ENCODE measurements at places on chromosomes 1 and 21. TPM values are rescaled to one million over a fixed set of nuclear protein-coding genes. Genes with fewer than 3 reads are reported as not detected.

DNA sequence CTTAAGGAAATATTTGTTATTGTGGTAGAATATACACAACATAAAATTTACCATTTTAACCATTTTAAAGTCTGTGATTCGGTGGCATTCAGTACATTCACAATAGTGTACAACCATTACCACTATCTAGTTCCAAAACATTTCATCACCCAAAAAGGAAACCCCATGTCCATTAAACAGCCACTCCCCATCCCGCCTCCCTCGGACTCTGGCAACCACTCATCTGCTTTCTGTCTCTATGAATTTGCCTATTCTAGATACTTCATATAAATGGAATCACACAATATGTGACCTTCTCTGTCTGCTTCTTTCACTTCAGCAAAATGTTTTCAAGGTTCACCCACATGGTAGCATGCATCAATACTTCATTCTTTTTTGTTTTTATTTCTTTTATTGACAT is 51.3 kb downstream of the PTP4A2 start:
- no peak for DNase-seq

- no peak for DNase-seq
Measured at GRCh38 chr1:60878323-60878722, 204.0 kb upstream of the NFIA start.

DNA sequence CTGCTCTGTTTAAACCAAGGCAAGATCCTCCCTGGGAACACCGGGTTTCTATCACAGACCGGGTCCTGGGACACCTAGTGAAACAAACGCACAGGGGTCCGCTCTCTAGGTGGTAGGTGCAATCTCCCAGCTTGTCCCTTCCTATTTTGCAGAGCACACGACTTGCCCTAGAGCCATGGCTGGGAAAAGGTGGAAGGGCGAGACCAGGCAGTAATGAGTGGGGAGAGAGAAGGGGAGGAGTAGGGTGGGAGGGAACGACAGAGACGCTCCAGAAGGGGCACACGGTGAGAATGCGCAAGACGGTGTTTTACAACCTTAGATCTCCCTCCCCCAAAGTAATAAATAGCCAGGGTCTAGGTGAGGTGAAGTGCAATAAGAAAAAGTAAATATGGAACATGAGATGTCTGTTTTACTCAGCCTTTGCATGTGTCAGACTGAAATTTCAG is 9.3 kb upstream of the ARHGAP29 start:
- DNase-seq: no peak

DNA sequence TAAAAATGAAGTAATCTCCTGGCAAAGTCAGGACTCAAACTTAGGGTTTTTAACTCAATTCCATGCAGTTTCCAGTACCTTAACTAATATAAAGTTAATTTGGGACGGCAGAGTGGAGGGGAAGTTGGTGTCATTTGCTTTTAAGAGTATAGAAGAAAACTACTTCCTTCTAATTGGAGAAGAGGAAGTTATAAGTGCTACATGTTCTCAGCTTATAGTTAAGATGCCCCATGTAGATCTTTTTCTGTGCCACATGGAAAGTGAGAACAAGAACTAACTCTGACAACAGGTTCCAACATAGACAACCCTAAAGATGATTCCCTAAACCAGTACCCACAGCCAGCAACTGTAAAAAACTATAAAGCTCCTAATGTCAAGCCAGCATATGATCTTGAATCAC is 11.5 kb downstream of the RRAGC start:
- no peak for DNase-seq

Gene CNR2
- polyA plus RNA-seq: 0.06 TPM

Gene KIF14
- polyA plus RNA-seq: 6.5 TPM

DNA sequence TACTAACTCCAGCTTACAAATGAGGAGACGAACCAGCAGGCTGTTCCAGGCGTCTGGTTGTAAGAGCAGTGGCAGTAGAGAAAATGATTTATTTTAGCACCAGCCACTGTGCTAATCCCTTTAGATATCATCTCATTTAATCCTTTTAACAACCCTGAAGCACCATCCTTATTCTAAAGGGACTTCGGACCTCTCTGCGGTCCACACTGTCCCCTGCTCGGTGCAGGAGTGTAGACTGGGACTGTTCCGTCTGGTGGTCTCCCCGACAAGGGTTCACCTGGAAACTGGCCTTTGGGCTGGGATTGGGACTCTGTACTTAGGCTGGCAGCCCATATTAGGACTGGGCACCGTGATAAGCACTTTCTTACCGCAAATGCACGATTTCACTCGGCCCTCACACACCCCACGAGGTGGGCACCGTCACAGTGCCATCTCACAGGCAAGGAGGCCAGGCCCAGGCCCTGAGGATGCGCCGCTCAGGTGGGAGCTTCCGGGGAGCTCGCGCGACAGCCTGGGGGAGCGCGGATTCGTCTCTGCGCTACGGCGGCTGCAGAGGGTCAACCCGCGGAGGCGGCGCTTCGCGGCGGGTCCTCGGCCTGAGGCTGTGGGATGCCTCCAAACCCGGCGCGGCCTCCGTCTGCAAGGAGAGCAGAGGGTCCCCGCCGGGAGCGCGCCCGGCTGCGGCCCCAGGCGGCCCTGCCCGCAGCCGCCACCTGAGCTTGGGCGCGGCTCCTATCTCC is 45.2 kb downstream of the ATP1A1 start:
- peak; percentile 72 for DNase-seq

- no peak for DNase-seq
Measured at GRCh38 chr1:218896202-218896601, 277.5 kb upstream of the LYPLAL1 start.

Gene OR2L13
- polyA plus RNA-seq: not detected

DNA sequence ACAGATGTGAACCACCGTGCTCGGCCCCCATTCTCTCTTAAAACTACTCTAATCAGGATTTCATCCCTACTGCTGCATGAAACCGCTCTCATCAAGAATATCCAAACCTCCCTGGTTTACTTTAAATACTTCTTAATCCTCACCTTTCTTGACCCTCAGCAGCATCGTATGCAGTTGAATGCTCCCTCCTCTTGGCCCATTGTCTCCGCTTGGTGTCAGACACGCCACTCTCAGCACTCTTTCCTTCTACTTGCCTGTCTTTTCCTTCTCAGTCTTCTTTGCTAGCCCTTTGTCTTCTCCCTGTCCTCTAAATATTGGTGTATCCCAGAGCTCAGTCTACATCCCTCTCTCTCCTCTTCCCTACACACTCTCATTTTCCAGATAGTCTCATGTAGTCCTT is 314.9 kb downstream of the MRPL39 start:
- DNase-seq: no peak

- DNase-seq: no peak
Measured at GRCh38 chr1:23787701-23788100, 3.2 kb upstream of the LYPLA2 start.

Data from left renal cortex interstitium (tissue), 4 donors.